ENCODE measurements at places on chromosomes 3 and 15.

GRCh38 chr3:116443191-116443661 is 2.1 kb downstream of the LSAMP start:
- peak; percentile 9 for DNase-seq

DNA sequence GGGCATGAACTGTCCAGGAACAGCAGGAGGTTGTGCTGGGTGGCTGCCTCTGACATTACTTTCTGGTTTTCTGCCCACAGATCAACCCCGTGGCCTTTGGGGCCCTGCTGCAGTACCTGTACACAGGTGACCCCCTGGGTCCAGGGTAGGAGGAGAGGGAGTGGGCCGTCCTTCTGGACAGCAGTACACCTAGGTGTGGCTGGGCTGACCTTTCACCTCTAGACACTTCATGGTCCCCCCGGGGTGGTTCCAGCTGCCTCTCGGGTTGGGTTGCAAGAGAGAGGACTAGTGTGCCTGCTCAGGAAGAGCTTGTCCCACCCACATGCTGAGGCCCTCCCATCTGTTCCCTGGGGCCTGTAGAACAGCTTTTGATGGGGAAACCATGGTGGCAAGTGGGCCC is 3.7 kb downstream of the ABTB1 start:
- DNase-seq: no peak

GRCh38 chr3:43255662-43256061 is 30.7 kb upstream of the SNRK start:
- no peak for DNase-seq

DNA sequence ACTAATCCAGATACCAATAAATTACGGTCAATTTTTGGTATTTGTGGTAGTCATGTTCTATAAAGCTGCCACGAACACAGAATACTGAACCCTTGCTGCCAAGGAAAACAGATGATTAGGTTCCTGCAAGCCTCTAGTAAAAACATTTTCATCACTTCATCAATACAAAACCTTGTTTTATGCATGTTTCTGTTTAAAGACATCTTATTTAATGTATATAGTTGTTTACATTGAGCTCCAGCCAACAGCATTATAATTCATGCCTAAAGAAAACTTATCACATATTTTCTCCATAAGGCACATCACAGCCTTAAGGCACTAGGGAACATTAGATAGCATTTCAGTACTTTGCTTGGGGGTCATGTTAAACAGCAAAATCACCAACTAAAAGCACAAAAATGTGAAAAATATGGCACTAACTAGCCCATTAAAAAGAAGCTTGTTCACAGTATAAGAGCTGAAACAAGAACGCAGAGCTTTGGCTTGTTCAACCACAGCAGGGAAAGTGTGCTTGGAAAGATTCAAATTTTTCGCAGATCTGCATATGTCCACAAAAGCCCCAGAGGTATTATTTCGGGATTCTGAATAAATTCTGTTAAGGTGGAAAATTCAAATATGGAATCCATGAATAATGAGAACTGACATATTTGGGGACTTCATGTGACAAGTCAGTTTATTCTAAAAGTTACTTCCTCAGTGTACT is 27.7 kb downstream of the POLQ start:
- DNase-seq: peak; percentile 25

- no peak for DNase-seq
These were observed 91.7 kb downstream of the DIPK2A start for GRCh38 chr3:144063306-144063705.

- no peak for DNase-seq
These were observed 64.2 kb upstream of the CHL1 start for GRCh38 chr3:132378-132777.

DNA sequence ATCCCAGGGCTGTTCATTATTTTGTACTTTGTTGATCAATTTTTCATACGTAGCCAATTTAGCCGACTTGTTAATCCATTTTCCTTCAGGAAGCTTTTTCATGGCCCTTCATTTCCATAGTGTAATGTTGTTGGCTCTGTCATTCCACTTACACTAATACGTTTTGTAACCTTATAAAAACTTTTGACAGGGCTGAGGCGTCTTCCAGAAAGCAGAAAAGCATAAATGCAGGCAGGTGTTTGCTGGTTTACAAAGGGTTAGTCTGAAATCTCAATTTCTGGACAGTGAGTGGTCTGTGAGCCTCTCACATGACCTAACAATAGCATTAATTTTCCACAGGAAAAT is 444.0 kb downstream of the OTOL1 start:
- DNase-seq: no peak

DNA sequence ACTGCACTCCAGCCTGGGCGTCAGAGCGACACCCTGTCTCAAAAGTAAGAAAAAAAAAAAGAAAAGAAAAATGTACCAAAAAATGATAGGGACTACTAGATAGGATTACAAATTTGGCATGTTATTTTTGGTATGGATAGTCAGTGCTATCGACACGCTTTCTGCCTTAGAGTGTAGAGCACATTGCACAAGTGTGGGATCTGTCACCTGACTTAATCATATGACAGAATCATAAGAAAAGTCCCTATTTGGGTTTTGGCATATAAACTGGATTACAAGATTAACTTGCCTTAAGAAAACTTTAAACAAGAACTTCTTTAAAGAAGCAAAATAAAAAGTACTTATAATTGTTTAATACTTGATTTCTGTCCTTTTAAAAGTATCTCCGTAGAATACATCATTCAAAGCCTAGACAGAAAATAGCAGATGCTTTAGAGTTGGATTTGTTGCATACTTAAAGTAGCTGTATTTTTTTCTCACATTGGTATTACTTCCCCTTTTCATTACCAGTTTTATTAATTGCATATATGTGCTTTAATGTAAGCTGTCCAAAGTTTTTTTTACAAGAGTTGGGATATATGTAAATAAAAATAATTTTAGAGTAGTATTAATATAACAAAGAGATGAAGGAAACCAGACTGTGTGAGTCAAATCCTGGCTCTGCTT is 7.8 kb downstream of the ATP6V1A start:
- no peak for DNase-seq

GRCh38 chr3:139236336-139236735 is 107.5 kb upstream of the MRPS22 start:
- no peak for DNase-seq

- DNase-seq: peak; percentile 86
These were observed 16.9 kb downstream of the POPDC2 start for GRCh38 chr3:119643528-119643927.

DNA sequence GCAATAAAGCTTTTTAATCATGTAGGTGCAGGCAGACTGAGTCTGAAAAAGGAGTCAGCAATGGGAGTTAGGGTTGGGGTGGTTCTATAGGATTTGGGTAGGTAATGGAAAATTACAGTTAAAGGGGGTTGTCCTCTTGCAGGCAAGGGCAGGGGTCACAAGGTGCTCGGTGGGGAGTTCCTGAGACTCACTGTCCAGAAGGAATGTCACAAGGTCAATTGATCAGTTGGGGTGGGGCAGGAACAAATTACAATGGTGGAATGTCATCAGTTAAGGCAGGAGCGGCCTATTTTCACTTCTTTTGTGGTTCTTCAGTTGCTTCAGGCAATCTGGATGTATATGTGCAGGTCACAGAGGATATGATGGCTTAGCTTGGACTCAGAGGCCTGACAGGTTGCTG is 13.9 kb downstream of the CCR5AS start:
- DNase-seq: no peak

DNA sequence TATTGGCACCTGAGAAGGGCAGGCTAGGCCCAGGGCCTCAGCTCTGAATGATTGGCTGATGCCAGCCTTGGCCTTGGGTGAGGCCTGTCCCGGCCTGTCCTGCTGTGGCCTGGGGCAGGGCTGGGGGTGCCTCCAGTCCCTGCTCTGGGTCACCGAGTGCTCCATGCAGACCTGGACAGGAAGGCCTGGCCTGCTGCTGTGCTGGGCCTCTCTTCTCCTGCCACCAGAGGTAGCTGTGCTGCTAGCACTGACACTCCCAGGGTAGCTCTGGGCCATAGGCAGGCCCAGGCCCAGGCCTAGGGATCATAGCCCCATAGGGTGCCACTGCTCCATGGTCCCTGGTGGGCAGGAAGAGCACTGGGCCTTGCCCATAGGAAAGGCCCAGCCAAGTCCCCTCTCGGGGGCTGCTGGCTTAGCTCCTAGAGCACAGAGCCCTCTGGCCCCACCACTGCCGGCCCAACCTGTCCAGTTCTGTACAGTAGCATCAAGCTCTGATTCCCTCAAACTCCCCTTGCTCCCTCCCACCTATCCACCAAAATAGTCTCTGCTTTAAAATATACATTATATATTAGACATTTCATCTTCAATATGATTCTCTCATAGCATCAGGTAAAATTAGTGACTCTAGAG is 18.2 kb downstream of the ABTB1 start:
- peak; percentile 75 for DNase-seq

- DNase-seq: peak; percentile 76
These were observed 38.3 kb downstream of the CPN2 start for GRCh38 chr3:194312743-194313281.

DNA sequence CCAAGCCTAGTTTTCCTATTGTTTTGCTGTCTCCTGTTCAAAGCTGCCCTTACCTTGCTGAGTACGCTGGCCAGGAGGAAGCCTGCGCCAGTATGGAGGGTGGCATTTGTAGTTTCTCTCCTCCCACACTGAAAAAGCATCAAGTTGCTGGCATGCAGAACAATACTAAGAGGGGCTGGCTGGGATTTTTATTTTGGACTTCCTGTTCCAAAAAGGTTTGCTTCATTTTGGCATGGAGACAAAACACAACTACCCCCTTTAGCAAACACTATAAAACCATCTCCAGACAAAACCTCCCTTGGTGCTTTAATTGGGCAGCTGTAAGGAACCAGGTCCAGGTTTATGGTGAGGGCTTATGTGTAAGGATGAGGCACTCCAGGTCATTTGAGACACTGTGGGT is 457.6 kb downstream of the PDCD6IP start:
- DNase-seq: no peak

DNA sequence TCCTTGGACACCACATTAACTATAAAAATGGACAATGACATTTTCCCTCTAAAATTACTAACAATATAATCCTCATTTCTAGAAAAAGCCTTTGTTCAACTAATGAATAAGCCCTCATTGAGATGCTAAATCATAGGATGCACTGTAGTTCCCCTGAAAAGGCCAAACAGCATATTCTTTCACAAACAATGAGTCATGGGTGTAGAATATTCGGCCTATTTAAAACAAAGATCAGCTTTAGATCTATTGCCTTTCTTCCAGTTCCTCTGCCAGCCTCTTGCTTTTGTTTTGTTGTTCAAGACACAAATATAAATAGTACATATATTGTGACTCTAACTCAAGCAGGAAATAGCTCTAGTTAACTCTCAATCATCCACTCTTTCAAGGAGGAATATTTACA is 82.5 kb downstream of the ADAM10 start:
- DNase-seq: peak; percentile 28

DNA sequence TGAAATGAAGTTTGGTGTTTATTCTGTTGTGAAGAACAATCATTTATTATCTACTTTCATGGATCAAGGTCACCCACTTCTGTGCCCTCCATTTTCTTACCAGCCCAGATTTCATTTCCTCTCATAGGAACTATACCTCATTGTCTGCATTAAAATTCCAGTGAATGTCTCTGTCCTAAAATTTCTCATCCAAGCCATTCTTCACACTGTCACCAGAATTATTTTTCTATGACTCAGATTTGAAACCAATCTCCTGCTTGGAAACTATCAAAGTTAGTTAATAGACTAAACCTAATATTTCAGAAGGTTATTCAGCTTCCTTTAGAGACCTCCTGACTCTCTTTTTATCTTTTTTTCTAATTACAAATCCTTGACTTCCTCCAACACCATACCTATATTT is 364.1 kb upstream of the CBLB start:
- DNase-seq: no peak

DNA sequence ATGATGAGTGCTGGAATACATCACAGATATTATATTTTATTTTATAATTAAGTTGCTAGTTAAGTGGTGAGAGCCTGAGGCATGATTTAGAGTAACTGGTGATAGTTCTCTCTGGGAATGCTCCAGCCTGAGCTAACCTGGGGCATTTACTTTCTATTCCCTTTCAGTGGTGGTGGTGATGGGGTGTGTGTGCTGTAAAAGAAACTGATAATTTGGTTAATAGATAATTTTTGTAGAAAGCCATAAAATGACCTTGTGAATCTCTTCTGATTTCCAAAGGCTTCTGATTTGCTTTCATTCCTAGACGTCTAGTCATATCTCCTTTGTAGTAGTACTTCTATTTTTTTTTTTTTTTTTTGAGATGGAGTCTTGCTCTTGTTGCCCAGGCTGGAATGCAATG is 46.8 kb upstream of the DPPA4 start:
- no peak for DNase-seq

DNA sequence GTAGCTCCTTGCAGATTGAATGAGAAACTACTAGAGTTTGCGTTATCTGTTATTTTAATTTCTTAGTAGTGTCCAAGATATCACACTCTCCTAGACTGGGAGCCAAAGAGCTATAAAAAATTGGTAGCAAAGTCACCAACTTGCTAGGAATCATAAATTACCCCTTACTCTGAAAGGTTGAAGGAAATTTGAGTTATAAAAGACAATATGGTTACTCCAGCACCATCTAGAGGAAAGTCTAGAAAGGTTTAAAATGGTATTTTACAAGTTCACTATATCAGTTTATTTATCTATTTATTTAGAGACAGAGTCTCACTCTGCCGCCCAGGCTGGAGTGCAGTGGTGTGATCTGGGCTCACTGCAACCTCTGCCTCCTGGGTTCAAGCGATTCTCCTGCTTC is 121.6 kb downstream of the RBPMS2 start:
- DNase-seq: peak; percentile 57

- no peak for DNase-seq
These were observed 121.5 kb upstream of the TSPAN3 start for GRCh38 chr15:77192451-77192850.

Measured in fibroblast of the aortic adventitia (primary cell).